ENCODE measurements at places on chromosomes 4 and X.

GRCh38 chrX:50643525-50644137, 170.4 kb downstream of the SHROOM4 start:
- DNase-seq, result no peak

DNA sequence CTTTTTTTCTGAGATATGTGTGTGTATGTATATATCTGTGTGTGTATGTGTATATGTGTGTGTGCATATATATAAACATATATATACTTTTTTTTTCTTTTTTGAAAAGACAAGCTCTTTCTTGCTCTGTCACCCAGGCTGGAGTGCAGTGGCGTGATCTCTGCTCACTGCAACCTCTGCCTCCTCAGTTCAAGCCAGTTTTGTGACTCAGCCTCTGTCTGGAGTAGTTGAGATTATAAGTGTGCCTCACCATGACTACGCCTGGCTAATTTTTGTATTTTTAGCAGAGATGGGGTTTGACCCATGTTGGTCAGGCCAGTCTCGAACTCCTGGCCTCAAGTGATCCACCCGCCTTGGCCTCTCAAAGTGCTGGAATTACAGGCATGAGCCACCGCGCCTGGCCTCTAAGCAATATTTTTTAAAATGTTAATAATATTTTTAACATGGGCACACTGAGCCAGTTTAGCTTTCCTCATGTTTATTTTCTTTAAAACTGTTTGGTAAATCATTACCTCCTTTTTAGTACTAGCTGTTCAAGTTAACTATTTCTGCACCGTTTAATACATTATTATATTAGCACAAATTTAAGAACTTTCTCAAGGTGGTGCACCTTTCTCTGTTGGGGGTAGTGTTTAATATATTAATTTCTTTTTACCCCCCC, 33.3 kb downstream of the BBS12 start:
- DNase-seq, result no peak

- DNase-seq, result no peak
Measured at GRCh38 chrX:97602465-97603258, 719.0 kb downstream of the RPA4 start.

DNA sequence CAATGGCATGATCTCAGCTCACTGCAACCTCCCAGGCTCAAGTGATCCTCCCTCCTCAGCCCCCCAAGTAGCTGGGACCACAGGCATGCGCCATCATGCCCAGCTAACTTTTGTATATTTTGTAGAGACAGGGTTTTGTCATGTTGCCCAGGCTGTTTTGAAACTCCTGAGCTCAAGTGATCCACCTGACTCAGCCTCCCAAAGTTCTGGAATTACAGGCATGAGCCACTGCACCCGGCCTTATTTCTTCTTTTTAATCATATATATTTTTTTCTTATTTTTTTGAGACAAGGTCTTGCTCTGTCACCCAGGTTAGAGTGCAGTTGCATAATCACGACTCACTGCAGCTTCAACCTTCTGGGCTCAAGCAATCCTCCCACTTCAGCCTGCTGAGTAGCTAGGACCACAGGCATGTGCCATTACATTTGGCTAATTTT, 184.0 kb downstream of the TSPAN5 start:
- no peak for DNase-seq

- DNase-seq, result no peak
Measured at GRCh38 chr4:187826725-187827124, 168.8 kb upstream of the ZFP42 start.

GRCh38 chrX:70444326-70444945, at the start of gene DLG3:
Gene DLG3 (plus strand): TSS chrX:70444835. CDS start chrX:70445202, 367 bp downstream.
- DNase-seq, result no peak

All from CD4-positive, CD25-positive, alpha-beta regulatory T cell (primary cell).